ENCODE measurements at places on chromosomes 2 and 18. TPM values are rescaled to one million over a fixed set of nuclear protein-coding genes. Genes with fewer than 3 reads are reported as not detected.

Gene FAM110C
- polyA plus RNA-seq = 13.4 TPM

Gene PTH2R
- polyA plus RNA-seq = 30.7 TPM

Gene KLHL41
- polyA plus RNA-seq = 2.1 TPM

Gene DOK6
- polyA plus RNA-seq = 19.1 TPM

Gene KRTCAP3
- 8.6 TPM for polyA plus RNA-seq

Gene ALPG
- polyA plus RNA-seq = not detected

Gene FAM161A
- polyA plus RNA-seq = 16.5 TPM

Gene AMER3
- polyA plus RNA-seq = 0.03 TPM

Gene SLC9A4
- polyA plus RNA-seq = 5.9 TPM

Gene OTOS
- polyA plus RNA-seq = not detected

Gene C2orf78
- polyA plus RNA-seq = not detected

Gene TUBA4B
- 0.93 TPM for polyA plus RNA-seq

Gene CBLN2
- polyA plus RNA-seq = 7.0 TPM

Gene BMP10
- not detected for polyA plus RNA-seq

Gene SELENOI
- polyA plus RNA-seq = 21.4 TPM

Gene EXOC6B
- polyA plus RNA-seq = 22.2 TPM

Gene ITGAV
- 72.8 TPM for polyA plus RNA-seq

Gene EFHD1
- polyA plus RNA-seq = 66.4 TPM

Gene UGT1A10
- not detected for polyA plus RNA-seq

Gene CHMP1B
- 58.4 TPM for polyA plus RNA-seq

Gene KIAA2012
- polyA plus RNA-seq = 0.11 TPM

Gene RSAD2
- polyA plus RNA-seq = 2.5 TPM

Gene IKZF2
- 7.9 TPM for polyA plus RNA-seq

Gene GPC1
- polyA plus RNA-seq = 26.8 TPM

Gene CEP76
- polyA plus RNA-seq = 13.3 TPM

Gene RAX
- not detected for polyA plus RNA-seq

Gene BCL11A
- 12.7 TPM for polyA plus RNA-seq

Gene ZSCAN30
- polyA plus RNA-seq = 48.7 TPM

Gene ASTL
- polyA plus RNA-seq = 0.17 TPM

Gene ERFE
- 10.2 TPM for polyA plus RNA-seq

Gene COBLL1
- 154 TPM for polyA plus RNA-seq

Gene LYPD6
- polyA plus RNA-seq = 18.8 TPM

Gene LRRTM1
- 28.1 TPM for polyA plus RNA-seq

Gene ATP8B1
- 22.5 TPM for polyA plus RNA-seq

Gene APCDD1
- polyA plus RNA-seq = 80.7 TPM

Gene ABCB11
- 0.05 TPM for polyA plus RNA-seq

Gene OXER1
- polyA plus RNA-seq = 10.0 TPM

Gene PDE1A
- 18.5 TPM for polyA plus RNA-seq

Gene CYTIP
- 2.6 TPM for polyA plus RNA-seq

Gene RFX8
- 1.3 TPM for polyA plus RNA-seq

Gene EIF2B4
- polyA plus RNA-seq = 52.3 TPM

Gene KCNF1
- 1.2 TPM for polyA plus RNA-seq

Gene RAB27B
- 3.7 TPM for polyA plus RNA-seq

Gene KIF1A
- 14.0 TPM for polyA plus RNA-seq

Gene CRYBA2
- not detected for polyA plus RNA-seq

Gene TUBB8B
- polyA plus RNA-seq = 0.86 TPM

Gene INHBB
- polyA plus RNA-seq = 0.27 TPM

Gene SIGLEC15
- polyA plus RNA-seq = 0.33 TPM

Gene ADI1
- polyA plus RNA-seq = 69.5 TPM

Gene TMEM178A
- polyA plus RNA-seq = 97.5 TPM

Gene IL37
- polyA plus RNA-seq = 0.40 TPM

Gene NEU2
- polyA plus RNA-seq = not detected

Gene MC2R
- polyA plus RNA-seq = not detected

Gene TBR1
- 0.06 TPM for polyA plus RNA-seq

Data from renal cortex interstitium (tissue), 15 donors.